CD14-positive monocyte (primary cell): ENCODE measurements at places on chromosomes 1 and 21.

GRCh38 chr1:111272081-111272480, 18.6 kb upstream of the CHIA start:
- no peak overlapping the region for H3K27ac ChIP-seq
- no peak for DNase-seq
- no peaks in the 10 kb centered on the region for H3K36me3 ChIP-seq
- peaks cover 48% of the 10 kb centered on the region for H3K27me3 ChIP-seq
- no peaks in the 10 kb centered on the region for H3K4me1 ChIP-seq
- H3K4me3 ChIP-seq = no peak overlapping the region

DNA sequence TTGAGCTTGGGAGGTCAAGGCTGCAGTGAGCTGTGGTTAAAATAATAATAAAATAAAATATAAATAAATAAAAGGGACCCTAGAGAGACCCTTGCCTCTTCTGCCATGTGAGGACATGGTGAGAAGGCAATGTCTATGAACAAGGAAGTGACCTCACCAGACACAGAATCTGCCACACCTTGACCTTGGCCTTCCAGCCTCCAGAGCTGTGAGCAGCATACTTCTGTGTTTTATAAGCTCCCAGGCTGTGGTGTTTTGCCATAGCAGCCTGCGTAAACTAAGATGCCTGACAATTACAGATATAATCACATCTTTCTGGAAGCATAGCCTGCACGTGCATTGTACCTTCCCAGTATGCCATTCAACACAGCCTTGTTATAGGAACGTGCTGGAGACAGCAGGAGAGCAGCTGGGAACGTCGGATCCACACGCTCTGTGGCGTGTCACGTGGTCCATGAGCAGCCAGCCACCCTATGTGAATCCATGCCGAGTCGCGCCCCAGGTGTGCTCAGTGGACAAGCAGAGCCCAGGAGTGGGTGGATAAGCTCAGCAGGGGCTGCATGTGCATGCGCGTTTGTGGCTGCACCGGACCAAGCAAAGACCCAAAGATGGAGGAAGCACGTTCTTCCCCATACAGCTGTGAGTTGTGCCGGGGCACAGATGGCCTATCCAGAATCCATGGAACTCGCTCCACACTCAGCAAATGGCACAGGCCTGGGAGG, 17.8 kb downstream of the WNT9A start:
- H3K27ac ChIP-seq = no peak overlapping the region
- H3K4me1 ChIP-seq = no peaks in the 10 kb centered on the region
- no peaks in the 10 kb centered on the region for H3K36me3 ChIP-seq
- H3K27me3 ChIP-seq = no peaks in the 10 kb centered on the region
- DNase-seq = no peak
- no peak overlapping the region for H3K4me3 ChIP-seq

DNA sequence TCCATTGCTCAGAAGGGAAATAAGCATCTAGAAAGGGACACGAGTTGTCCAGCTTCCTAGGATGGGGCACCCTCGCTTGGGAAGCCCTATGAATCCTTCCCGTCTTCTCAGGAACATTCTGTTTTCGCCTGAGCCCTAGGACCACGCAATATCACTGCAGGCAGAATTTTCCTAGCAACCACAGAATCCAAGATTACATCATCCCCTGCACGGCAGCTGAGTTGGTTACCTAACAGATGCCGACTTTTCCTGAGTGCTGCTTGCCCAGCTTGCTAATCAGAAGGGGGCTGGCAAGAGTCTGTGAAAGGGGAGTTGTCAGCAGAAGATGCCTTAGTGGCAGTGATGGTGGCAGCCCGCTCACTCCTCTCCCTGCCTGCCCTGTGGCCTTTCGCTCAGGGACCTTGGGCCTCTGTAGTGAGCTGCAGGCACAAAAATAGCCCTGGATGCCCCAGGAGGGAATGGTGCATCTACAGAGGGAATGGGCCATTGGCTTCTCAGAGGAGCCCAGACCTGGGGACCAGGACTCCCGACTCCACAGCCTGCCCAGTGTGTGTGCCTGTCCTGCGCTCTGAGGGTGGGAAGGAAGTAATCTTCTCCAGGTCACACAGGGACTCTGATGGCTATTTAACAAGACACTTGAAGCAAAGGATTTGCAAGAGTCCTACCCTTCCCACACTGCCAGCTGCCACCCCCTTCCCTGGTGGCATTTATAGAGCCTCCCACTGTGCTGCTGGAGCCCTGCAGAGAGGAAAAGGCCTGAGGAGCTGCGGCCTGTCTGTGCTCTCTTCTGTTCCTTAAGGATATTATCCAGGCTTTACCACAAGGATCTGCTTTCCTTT, 28.9 kb upstream of the CLSTN1 start:
- peaks cover 9% of the 10 kb centered on the region for H3K4me1 ChIP-seq
- H3K27me3 ChIP-seq = peaks cover 6% of the 10 kb centered on the region
- H3K4me3 ChIP-seq = no peak overlapping the region
- peaks cover 43% of the 10 kb centered on the region for H3K36me3 ChIP-seq
- peak; percentile 3 for DNase-seq
- H3K27ac ChIP-seq = no peak overlapping the region

- no peak overlapping the region for H3K27ac ChIP-seq
- H3K27me3 ChIP-seq = no peaks in the 10 kb centered on the region
- no peaks in the 10 kb centered on the region for H3K36me3 ChIP-seq
- no peak overlapping the region for H3K4me3 ChIP-seq
Observed at GRCh38 chr1:158274797-158275196, 14.9 kb upstream of the CD1C start.

- H3K36me3 ChIP-seq = no peaks in the 10 kb centered on the region
- H3K4me1 ChIP-seq = no peaks in the 10 kb centered on the region
- H3K27me3 ChIP-seq = no peaks in the 10 kb centered on the region
- no peak overlapping the region for H3K4me3 ChIP-seq
- H3K27ac ChIP-seq = no peak overlapping the region
- DNase-seq = no peak
Observed at GRCh38 chr1:236303675-236304074, 21.9 kb upstream of the ERO1B start.

GRCh38 chr1:86718786-86719185, 14.4 kb downstream of the SH3GLB1 start:
- no peak for DNase-seq
- no peaks in the 10 kb centered on the region for H3K27me3 ChIP-seq
- H3K36me3 ChIP-seq = peaks cover 84% of the 10 kb centered on the region
- no peak overlapping the region for H3K4me3 ChIP-seq

GRCh38 chr1:192747943-192748342, 60.9 kb upstream of the RGS2 start:
- no peaks in the 10 kb centered on the region for H3K27me3 ChIP-seq
- no peaks in the 10 kb centered on the region for H3K4me1 ChIP-seq
- H3K27ac ChIP-seq = no peak overlapping the region
- H3K36me3 ChIP-seq = no peaks in the 10 kb centered on the region
- DNase-seq = peak; percentile 33

- H3K4me1 ChIP-seq = no peaks in the 10 kb centered on the region
- no peaks in the 10 kb centered on the region for H3K27me3 ChIP-seq
- H3K36me3 ChIP-seq = no peaks in the 10 kb centered on the region
- DNase-seq = no peak
- no peak overlapping the region for H3K4me3 ChIP-seq
Observed at GRCh38 chr1:116952738-116953275, 43.1 kb downstream of the PTGFRN start.

DNA sequence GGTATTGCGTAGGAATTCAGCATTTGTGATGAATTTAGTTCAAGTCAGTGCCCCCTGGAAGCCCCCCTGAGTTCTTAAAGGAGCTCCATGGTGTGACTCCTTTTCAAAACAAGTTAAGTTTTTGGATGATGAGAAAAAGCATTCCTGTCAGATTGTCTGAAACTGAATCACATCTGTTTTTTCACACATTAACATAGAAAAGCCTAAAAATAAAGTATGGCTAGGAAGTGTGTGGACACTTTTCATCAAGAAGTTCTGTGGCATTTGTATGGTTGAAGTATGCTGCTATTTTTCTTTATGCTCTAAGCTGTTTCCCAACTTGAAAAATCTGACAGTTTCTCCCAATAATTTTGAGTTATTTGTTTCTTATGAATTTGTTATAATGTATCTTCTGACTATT, 33.7 kb downstream of the PRDM2 start:
- H3K4me1 ChIP-seq = peaks cover 25% of the 10 kb centered on the region
- no peak for DNase-seq
- no peak overlapping the region for H3K4me3 ChIP-seq

DNA sequence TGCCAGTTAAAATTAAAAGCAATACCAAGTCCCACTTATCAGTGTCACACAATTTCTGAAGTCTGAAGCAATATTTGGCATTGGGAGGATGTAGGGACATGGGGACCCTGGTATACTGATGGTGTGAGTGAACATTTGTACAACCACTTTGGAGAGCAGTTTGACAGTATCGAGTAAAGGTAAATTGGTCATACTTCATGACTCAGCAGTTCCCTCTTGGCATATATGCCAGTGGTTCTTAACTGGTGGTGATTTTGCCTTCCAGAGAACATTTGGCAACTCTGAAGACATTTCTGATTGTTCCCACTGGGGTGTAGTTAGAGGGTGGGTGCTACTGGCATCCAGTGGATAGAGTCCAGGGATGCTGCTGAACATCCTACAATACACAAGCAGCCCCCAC, 19.7 kb downstream of the FMOD start:
- H3K4me1 ChIP-seq = peaks cover 20% of the 10 kb centered on the region
- no peak for DNase-seq
- H3K27me3 ChIP-seq = no peaks in the 10 kb centered on the region
- H3K36me3 ChIP-seq = no peaks in the 10 kb centered on the region

GRCh38 chr1:2279210-2279639, 51.1 kb downstream of the SKI start:
- peaks cover 29% of the 10 kb centered on the region for H3K4me1 ChIP-seq
- no peak overlapping the region for H3K4me3 ChIP-seq
- DNase-seq = no peak
- no peaks in the 10 kb centered on the region for H3K27me3 ChIP-seq
- H3K36me3 ChIP-seq = peaks cover 11% of the 10 kb centered on the region

- H3K27me3 ChIP-seq = no peaks in the 10 kb centered on the region
- no peak overlapping the region for H3K27ac ChIP-seq
- H3K4me1 ChIP-seq = peaks cover 4% of the 10 kb centered on the region
- no peaks in the 10 kb centered on the region for H3K36me3 ChIP-seq
- no peak overlapping the region for H3K4me3 ChIP-seq
- no peak for DNase-seq
Observed at GRCh38 chr1:95954585-95954984, 720.6 kb downstream of the RWDD3 start.

GRCh38 chr21:33023574-33024200, 2.0 kb upstream of the OLIG2 start:
- peaks cover 80% of the 10 kb centered on the region for H3K4me1 ChIP-seq
- peak overlapping the region; percentile 1 for H3K4me3 ChIP-seq
- H3K27me3 ChIP-seq = peaks cover 70% of the 10 kb centered on the region
- H3K27ac ChIP-seq = no peak overlapping the region
- H3K36me3 ChIP-seq = no peaks in the 10 kb centered on the region

- peaks cover 5% of the 10 kb centered on the region for H3K4me1 ChIP-seq
- no peak for DNase-seq
- H3K27ac ChIP-seq = no peak overlapping the region
- H3K4me3 ChIP-seq = no peak overlapping the region
- H3K36me3 ChIP-seq = peaks cover 22% of the 10 kb centered on the region
Observed at GRCh38 chr1:232467073-232467760, 162.7 kb downstream of the SIPA1L2 start.

GRCh38 chr1:221294242-221294641, 415.0 kb downstream of the HLX start:
- no peaks in the 10 kb centered on the region for H3K4me1 ChIP-seq
- DNase-seq = no peak
- H3K4me3 ChIP-seq = no peak overlapping the region

GRCh38 chr1:167502192-167502551, 16.2 kb downstream of the CD247 start:
- H3K36me3 ChIP-seq = no peaks in the 10 kb centered on the region
- H3K27me3 ChIP-seq = no peaks in the 10 kb centered on the region
- no peaks in the 10 kb centered on the region for H3K4me1 ChIP-seq
- H3K4me3 ChIP-seq = no peak overlapping the region
- no peak for DNase-seq

DNA sequence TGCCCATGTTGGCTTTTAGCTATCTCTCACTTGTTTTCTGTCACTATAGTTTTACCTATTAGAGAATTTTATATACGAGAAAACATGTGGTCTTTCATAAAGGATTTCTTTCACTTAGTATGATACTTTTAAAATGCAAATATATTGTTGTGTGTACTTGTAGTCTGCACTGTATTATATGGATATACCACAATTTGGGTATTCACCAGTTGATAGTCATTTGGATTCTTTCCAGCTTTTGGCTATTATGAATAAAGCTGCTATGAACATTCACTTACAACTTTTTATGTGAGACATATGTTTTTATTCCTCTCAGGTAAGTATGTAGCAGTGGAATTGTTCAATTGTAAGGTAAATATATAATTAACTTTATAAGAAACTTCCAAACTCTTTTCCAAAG, 441.5 kb downstream of the GPATCH2 start:
- no peaks in the 10 kb centered on the region for H3K27me3 ChIP-seq
- no peaks in the 10 kb centered on the region for H3K4me1 ChIP-seq
- DNase-seq = no peak
- no peak overlapping the region for H3K4me3 ChIP-seq
- no peaks in the 10 kb centered on the region for H3K36me3 ChIP-seq

DNA sequence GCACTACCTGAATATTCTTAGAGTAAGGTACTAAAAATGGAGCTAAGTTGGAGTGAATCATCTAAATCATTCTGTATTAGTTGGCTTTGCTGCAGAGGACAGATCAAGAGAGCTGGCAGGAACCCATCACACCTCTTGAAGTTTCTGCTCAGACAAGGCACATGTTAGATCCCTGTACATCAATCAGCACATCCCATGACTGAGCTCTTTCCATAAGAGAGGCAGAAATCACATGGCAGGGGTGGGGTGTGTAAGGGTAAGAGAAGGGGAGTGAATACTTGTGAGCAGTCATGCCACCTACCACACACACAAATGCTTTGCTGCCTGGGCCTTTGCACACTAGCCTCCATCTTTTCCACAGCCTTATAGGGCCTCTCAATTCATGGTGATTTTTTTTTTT, 214.4 kb downstream of the SLC35F3 start:
- no peaks in the 10 kb centered on the region for H3K4me1 ChIP-seq
- no peak overlapping the region for H3K4me3 ChIP-seq
- H3K27me3 ChIP-seq = peaks cover 2% of the 10 kb centered on the region
- no peak for DNase-seq
